Ovary (tissue), 10 donors: ENCODE measurements at places on chromosomes 3 and 15. TPM values are rescaled to one million over a fixed set of nuclear protein-coding genes. Genes with fewer than 3 reads are reported as not detected.

AMOTL2 gene
- 32.9 TPM for polyA plus RNA-seq

- DNase-seq, result no peak
These were observed 24.3 kb downstream of the SIAH2 start for GRCh38 chr3:150738688-150739087.

KBTBD12 gene
- polyA plus RNA-seq, result 0.12 TPM

FEZF2 gene
- not detected for polyA plus RNA-seq

DNA sequence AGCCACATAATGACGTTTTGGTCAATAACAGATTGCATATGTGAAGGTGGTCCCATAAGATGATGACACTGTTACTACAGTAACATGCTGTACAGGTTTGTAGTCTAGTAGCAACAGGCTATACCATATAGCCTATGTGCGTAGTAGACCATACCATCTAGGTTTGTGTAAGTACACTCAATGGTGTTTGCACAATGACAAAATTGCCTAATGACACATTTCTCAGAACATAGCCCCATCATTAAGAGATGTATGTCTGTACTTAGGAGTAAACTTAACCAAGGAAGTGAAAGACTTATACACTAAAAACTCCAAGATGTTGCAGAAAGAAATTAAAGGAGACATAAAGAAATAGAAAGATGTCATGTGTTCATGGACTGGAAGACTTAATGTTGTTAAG is 66.2 kb downstream of the RPLP1 start:
- DNase-seq, result no peak

DNA sequence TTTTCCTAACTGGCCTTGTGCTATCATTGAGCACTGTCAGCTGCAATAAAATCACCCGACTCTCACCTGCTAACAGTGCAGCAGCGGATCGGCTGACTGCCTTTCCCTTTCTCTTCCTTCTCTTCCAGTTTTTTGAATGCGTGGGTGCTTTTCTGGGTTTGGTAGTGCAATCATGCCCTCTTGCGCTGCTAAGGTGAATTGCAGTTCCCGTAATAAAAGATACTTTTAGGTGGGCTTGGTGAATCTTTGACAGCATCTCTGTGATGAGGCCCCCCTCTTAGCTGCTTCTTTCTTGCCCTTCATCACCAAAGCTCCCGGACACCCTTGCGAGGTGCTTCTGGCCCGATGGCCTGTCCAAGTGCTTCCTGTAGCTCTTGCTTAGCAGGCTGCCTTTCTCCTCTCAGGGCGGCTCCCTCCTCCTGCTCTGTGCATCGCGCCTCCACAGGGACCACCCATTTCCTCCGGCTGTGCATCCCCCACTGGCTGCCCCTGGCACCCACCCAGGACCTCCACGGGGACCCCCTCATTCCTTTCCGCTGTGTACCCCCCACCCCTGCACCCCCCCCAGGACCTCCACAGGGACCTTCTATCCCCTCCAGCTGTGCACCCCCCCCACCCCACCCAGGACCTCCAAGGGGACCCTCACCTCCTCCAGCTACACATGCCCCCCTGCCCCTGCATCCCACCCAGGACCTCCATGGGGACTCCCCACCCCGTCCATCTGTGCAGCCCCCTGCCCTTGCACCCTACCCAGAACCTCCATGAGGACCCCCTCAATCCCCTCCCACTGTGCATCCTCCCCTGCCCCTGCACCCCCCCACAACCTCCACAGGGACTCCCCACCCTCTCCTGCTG is 50.8 kb upstream of the RPL32 start:
- no peak for DNase-seq

DNA sequence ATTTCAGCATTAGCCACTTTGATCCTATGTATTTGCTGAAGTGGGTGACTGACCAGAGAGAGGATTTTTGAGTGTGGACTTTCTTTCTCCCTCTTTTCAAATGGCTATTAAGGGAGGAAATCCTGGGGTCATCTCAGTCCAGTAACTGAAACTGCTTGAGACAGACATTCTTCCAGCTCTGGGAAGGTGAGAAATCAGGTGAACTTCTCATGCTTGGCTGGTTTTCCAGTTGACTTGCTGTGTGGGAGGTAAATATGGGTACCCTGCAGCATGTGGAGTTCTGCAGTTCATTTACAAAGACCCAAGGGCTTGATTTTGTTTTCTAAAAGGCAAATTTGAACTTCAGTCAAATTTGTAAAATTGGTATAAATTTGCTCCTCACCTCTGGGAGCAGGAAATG is 461.1 kb upstream of the TBL1XR1 start:
- DNase-seq, result no peak

- DNase-seq, result peak; percentile 83
These were observed 9.8 kb upstream of the TNFAIP8L3 start for GRCh38 chr15:51104512-51104911.

SCN11A gene
- polyA plus RNA-seq, result 0.30 TPM

- DNase-seq, result peak; percentile 52
These were observed 563.0 kb upstream of the CCDC54 start for GRCh38 chr3:106814231-106814630.

DNA sequence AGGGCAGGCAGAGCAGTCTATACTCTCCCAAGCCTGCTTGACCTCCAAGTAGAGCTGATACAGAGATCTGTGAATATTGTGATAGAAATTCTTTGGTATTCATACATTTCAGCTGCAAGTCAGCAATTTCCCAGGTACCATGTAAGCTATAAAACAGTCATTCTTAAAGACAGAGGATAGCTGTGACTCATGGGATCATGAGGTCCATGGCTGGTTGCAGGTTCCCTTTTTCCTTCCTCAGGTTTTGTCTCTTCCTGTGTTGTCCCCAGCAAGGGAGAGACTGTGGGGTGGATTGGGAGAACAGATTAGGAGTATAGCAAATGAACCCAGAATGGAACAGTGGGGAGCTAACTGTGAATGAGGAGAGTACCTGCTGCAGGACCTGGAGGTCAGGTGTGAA is 5.4 kb upstream of the P4HTM start:
- DNase-seq, result no peak

GRCh38 chr15:98787936-98788757 is 139.8 kb downstream of the IGF1R start:
- DNase-seq, result no peak

- DNase-seq, result no peak
These were observed 23.2 kb upstream of the VPS8 start for GRCh38 chr3:184788751-184789150.

DNA sequence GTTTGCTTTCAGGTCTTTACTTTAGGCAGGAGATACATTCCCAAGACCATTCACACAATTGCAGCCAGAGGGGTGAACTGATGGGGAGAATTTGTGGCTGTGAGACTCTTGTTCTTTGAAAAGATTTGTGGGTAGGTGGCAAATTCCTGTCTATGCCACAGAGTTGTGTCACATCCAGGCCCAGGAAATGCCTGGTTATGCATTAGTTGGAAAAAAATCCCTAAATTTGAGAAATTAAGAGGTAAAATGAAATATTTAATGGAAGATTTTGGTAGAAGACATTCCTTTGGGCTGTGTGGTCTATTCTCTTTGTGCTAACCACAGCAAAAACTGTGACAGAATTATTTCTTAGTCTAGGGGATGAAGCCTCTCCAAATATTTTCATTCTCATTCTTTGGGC is 28.8 kb downstream of the SAMMSON start:
- DNase-seq, result no peak

DNA sequence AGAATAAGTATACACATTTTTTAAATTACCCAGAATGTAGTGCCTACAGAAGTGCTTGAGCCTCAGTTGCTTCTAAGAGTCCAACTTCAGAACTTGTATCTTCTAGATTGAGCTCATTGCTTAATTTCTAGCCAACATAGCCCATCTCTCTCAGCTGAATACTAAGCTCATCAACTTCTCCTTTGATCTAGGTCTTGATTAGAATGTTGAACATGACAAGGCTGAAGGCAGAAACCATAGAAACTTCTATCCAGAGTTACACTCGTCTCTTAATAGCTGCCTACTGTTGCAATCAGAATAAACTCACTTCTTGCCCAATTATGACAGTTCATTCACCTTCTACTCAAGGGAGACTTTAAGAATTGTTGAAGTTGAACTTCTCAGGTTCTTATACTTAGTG is 327.3 kb upstream of the THBS1 start:
- DNase-seq, result no peak

CELSR3 gene
- polyA plus RNA-seq, result 0.48 TPM

GRCh38 chr3:30399394-30400181 is 206.8 kb upstream of the TGFBR2 start:
- no peak for DNase-seq

DNA sequence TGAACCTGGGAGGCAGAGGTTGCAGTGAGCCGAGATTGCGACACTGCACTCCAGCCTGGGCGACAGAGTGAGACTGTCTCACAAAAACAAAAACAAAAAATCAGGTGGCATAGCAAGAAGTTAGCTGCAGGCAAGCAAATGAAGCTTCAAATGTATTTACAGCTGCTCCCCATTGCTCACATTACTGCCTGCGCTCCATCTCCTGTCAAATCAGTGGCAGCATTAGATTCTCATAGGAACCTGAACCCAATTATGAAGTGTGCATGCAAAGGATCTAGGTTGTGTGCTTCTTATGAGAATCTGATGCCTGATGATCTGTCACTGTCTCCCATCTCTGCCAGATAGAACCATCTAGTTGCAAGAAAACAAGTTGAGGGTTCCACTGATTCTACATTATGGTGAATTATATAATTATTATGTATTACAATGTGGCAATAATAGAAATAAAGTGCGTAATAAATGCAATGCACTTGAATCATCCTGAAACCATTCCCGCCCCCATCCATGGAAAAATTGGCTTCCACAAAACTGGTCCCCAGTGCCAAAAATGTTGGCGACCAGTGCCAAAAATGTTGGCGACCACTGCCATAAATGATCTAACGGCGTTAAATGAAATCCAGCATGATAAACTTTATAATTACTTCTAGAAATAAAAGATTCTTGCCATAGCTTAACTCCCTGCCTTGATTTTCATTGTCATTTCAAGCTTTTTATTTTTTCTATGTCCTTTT is 616.7 kb upstream of the NAALADL2 start:
- DNase-seq, result no peak

NTRK3 gene
- polyA plus RNA-seq, result 14.6 TPM

CHRD gene
- 26.9 TPM for polyA plus RNA-seq

DNA sequence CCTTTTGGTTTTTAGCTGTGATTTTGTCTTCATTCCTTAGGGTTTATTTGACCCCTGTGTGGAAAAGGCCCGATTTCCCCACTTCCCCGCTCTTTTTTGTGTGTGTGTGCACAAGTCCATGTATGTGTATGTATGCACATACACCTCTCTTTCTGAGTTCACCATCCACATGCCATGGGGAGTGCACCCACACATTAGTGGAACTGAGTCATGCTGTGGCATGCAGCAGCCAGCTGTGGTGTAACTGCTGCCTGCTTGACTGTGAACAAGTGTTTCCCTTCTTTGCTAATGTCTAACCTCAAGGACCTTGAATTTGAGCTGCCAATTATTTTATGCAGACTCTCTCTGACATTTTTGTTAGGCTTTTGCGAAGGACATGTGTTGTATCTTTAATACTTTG is 434.9 kb upstream of the TPM1 start:
- DNase-seq, result no peak

- DNase-seq, result no peak
These were observed 13.3 kb upstream of the TM4SF1 start for GRCh38 chr3:149390772-149391212.

RASL12 gene
- polyA plus RNA-seq, result 24.8 TPM

DNA sequence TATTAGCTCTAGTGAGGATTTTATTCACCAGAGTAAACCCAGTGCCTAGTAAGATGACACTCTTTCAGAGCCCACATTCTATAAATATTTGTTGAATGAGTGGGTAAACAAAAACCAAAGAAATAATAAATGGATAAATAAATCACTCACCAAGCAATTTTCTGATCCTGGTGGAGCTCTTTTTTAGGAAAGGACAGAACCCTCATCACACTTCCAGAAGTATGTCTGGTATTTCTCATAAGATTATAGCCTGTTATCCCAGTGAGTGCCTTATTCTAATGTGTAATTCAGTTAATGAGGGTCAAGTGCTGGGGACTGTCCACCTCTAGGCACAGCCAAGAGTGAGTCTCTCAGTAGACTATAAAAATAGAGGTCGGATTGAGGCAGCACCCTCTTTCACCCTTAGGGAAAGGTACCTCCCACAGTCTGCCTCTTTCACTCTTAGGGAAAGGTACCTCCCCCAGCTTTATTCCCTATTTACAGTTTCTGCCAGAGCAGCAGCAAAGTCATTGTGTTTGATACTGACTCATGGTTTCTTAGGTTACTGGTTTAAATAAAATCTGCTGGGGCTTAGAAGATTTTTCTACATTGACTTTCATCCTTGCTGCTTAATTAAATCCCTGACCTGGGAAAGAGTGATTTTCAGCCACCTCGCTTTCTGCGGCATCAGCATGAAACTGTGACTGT is 145.0 kb downstream of the STAC start:
- no peak for DNase-seq

- peak; percentile 5 for DNase-seq
These were observed 149.0 kb upstream of the TLE3 start for GRCh38 chr15:70246623-70247220.

GRCh38 chr15:62301993-62302675 is 137.0 kb upstream of the C2CD4B start:
- DNase-seq, result no peak

IL12A gene
- 0.33 TPM for polyA plus RNA-seq

PODXL2 gene
- polyA plus RNA-seq, result 8.9 TPM

TGM5 gene
- not detected for polyA plus RNA-seq

DNA sequence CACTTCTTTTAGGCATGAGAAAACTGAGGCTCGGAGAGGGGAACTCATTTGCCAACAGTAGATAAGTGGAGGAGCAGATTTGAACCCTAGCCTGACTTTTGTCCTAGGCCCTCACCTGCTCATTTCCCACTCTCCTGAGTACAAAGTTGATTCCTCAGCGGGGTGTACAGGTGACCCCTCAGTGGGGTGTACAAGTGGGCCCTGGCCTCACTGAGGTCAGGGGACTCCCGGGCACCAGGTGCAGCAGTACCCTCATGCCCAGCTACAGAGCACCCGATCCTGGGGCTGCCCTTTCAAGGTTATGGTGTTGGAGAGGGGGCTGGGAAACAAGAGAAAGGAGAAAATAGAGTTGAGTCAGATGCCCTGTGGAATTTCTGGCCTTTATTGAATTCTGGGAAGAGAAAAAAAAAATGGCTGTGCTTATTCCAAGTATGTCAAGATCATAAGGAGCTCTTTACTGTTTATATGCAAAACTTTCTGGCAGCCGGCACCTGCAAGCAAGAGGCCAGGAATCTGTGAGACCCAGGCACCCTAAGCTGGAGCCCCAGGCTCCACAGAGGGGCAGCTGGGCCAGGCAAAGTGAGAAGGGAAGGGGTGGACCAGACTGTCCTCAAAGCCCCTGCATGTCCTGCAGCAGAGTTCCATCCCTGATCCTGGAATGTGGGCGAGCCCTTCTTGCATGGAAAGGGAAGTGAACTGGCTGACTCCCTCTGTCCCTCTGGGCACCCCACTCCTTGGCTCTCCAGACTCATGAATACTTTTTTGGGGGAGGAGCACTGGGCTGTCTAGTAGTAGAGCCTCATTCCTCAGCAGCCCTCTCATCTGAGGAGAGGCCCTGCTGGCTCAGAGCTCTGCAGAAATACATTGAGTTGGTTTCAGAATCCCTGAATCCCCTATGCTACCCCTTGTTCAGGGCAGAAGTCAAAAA is 43.1 kb downstream of the AMOTL2 start:
- DNase-seq, result no peak

RYR3 gene
- polyA plus RNA-seq, result 0.79 TPM
